ENCODE measurements at places on chromosomes 7 and 10.

- DNase-seq: no peak
These were observed 23.7 kb downstream of the GSDME start for GRCh38 chr7:24733414-24734060.

DNA sequence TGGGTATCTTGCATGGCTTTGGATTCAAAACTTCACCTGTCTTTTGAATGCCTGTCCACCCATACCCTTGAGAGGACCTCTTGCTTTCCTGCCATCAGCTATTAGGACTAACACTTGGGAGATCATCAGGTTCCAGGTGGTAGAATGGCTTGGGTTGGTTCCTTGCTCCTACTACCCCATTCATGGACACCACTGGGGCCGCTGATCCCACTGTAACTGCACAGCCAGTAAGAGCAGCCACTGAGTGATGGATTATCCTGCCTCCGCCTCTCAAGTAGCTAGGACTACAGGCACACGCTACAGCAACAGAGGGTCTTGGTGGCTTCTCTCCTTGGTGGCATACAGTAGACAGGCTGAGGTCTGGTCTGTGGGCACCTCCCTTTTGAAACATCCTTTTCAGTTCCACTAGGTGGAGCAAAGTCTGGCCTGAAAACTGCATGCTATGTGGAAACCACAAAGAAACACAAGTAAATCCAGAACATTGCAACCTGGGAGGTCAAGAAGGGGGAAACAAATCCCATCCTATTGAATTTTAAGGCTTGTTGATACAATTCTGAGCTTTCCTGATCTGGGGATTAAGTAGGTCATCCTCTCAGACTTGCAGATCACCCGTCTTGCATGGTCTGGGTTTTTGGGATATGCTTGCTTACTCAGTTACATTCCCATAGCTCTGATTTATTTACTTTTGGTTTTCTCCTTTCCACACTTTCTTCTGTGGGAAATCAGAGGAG is 9.4 kb downstream of the WBP1L start:
- DNase-seq: no peak

DNA sequence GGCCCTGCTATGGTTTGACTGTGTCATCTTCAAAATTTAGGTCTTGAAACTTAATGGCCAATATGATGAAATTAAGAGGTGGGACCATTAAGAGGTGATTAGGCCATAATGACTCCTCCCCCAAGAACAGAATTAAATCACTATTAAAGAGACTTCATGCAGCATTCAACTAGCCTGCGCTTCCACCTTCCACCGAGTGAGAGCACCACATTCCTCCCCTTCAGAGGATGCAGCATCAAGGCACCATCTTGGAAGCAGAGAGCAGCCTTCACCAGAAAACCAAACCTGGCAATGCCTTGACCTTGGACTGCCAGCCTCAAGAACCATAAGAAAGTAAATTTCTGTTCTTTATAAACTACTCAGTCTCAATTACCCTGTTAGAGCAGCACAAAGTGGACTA is 371.1 kb upstream of the NFE2L3 start:
- DNase-seq: no peak

DNA sequence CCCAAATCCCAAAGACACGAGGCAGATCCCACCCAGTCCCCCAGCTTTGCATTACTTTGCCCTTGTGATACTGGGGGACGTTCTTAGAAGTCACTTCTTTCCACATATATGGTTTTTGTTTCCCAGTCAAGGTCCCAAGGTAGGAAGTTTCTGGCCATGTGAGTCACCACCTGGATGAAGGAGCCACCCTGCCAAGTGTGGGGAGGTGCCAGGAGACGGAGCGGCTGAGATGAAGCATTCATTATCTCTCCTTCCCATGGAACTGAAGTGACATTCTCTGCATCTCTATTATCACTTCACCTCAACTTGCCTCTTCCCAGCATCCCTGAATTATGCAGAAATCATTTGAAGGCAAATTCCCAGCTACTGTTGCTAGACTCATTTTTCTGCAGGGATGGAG is 136.2 kb upstream of the INSYN2A start:
- no peak for DNase-seq

- DNase-seq: no peak
These were observed 176.5 kb upstream of the ADO start for GRCh38 chr10:62627983-62628382.

- peak; percentile 8 for DNase-seq
These were observed 973 bp downstream of the GPR158 start for GRCh38 chr10:25175527-25176420.

- no peak for DNase-seq
These were observed 125.1 kb upstream of the NRP1 start for GRCh38 chr10:33459602-33460001.

DNA sequence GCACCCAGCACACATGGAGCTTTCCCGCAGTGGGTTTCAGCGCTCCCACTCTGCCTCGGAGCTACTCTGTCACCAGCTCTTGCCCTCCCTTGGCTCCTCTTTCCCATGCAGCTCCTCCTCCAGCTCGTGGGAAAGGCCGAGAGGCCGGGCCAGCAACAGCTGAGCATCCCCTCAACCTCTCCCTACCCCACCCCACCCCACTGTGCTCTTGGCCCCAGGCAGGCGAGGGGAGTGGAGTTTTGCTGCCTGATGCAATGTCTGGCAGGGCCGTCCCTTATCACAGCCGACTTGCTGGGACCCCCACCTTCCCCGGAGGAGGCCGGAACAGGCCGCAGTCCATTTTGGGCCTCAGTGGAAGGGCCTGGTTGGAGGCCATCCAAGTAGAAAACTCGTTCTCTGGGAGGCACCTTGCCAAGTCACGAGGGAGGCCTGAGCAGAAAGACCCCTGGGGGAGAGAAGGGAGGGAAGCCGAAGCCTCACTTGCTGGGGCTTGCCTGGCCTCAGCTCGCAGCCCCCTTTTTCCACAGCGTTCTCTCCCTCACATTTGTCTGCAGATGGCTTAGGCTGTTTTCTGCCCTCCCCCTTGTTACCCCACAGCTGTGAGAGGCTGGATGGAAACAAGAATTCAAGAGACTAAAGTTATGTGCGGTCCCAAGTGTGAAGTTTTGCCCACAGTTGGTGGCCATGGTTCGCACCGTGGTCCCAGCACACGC is 35.3 kb downstream of the CHST3 start:
- peak; percentile 57 for DNase-seq

GRCh38 chr7:75623390-75624133 is 115.2 kb downstream of the HIP1 start:
- DNase-seq: no peak

DNA sequence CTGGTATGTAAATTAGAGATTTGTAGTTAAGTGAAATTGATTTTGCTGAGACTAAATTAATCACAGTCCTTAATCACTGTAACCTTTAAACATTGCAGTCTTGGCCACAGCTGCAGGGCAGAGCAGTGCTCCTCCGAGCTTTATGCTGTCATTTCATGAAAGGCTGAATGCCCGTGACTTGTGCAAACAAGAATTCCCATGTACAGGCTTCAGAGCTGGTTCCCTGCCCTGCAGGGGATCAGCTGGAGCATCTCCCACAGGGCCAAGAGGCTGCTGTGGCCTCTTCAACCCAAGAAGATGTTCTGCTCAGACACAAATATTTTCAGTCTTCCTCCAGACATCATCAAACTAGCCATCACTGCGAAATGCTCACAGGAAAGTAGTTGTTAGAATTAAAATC is 419.1 kb downstream of the AUTS2 start:
- no peak for DNase-seq

- no peak for DNase-seq
These were observed 3.5 kb upstream of the ZNF282 start for GRCh38 chr7:149191851-149192250.

DNA sequence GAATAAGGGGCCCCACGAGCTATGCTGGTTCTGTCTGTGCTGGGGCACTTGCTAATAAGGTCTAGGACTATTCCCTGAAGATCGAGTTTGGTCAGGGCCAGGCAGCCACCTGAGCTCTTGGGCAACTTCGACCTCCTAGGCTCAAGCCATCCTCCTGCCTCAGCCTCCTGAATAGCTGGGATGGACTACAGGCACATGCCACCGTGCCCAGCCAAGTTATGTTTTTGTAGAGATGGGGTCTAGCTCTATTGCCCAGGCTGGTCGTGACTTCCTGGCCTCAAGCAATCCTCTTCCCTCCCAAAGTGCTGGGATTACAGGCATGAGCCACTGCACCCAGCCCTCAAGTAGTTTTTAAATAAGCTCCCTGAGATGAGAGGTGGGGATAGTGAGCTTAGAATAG is 2.9 kb downstream of the ZP3 start:
- no peak for DNase-seq

DNA sequence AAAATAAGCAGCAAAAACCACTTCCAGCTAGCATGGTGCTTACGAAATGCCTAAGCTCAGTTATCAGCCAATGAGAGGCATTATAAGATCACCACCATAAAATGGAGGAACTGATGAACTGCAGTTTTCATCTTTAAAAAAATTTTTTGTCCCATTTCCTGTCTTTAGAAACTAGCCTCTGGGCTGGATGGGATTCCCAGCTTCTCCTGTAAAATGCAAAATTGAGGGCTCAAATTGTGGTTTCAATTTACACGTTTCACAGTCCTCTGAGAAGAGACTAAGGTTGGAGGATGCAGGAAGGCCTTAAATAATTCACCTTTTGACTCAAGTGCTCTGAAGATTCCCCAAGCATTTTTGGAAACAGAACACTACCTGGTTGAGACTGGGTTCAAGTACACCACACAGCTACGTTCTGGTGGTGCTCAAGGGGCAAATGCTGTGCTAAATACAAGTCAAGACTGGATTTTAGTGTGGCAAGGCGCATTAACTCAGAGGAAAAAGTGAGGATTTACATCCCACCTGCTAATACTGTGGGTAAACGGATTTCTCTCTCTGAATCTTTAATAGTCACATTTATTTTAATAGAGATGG is 951 bp downstream of the ZNF25 start:
- DNase-seq: no peak

DNA sequence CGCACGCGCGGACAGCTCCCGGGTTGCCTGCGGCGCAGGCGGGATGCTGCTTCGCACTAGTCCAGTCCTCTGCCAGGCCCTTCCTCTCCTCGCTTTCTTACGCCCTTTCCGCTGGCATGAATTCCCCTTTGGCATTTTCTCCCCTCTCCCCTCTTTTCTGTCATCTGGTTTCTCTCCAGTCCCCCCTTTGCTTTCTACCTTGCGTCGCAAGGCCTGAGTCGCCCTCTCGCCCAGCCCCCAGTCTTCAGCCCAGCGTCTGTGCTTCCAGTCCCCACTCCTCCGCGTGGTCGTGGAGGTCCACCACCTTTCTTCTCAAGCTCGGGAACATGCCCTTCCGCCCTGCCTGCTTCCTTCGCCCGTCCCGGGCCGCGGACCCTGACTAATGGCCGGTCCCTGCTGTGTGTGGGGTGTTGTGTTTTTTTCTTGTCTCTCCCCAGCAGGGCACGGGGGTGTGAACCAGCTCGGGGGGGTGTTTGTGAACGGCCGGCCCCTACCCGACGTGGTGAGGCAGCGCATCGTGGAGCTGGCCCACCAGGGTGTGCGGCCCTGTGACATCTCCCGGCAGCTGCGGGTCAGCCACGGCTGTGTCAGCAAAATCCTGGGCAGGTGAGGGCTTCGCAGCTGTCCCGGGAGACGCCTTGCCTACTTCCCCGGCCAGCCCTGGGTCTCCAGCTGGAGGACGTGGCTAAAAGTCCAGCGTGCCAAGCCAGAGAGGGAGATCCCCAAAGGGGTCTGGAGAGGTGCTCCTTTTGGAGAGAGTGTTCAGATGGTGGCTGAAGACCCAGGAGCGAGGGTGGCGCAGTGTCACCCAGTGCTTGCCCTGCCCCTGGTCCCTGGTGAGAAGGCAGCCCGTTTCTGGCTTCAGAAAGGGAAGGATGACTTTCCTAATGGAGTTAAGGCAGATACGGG is 4.2 kb downstream of the PAX2 start:
- DNase-seq: no peak

DNA sequence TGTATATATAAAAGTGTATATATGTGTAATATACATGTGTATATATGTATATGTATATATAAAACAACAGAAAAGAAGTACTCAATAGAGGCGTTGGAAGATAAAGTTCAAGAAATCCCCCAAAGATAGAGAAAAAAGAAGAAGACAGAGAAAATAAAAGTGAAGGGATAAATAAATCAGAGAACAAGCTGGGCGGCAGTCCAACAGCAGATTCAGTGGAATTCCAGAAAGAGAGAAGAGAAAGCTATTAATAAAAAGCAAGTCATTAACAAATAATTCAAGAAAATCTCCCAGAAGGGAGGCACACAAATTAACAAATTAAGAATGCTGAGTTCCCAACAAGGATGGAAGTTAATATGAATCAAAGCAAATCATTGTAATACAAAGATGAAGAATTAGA is 59.3 kb upstream of the RNF148 start:
- DNase-seq: no peak

DNA sequence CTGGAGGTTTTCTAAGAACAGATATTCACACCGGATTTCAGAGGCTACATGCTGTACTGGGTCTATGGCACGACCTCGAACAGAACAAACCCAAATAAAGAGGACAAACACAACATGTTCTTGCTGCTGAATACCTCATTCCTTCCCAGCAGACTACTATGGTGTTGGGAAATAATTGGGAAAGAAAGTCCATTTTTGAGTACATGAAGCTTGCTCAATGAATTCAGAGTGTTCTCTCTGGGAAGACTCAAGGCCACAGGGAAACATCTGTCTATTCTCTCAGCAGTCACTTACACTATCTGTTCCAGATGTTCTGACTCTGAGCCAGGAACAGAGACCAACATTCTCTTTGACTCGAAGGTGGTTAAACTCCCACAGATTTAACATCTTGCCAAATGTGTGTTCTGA is 30.9 kb downstream of the LAMB1 start:
- DNase-seq: no peak

DNA sequence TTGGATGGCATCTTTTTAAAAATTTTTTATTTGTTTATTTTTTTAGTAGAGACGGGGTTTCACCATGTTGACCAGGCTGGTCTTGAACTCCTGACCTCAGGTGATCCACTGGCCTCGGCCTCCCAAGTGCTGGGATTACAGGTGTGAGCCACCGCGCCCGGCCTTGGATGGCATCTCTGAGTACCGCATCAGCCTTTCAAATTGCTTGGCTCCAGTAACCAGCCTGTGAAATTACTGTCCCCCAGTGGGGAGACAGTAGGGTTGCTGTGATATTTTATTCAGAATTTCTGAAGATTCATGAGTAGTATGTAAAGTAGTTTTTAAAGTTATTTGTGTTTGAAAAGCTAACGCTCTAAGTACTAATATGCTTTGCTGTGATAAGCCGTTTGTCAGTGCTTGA is 1.2 kb downstream of the NUB1 start:
- no peak for DNase-seq

GRCh38 chr7:99392659-99393354 is 15.6 kb downstream of the PDAP1 start:
- peak; percentile 87 for DNase-seq

DNA sequence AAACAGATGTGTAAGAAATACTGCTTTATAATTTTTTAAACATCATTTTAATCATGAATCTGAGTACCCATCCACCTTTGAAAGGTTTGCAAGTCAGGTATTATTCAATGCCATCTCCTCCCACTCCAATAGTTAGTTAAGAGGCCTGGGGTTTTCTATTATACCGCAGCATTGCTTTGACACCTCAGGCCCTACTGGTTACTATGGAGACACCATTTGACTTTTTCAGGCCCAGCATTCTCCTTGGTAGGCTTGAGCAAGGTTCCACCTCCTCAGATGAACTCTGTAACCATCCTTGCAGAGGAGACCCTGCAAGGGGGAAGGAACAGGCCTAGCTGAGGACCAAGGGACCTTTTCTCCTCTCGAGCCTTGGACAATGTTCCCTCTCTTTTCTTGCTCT is 326.9 kb upstream of the NPSR1 start:
- no peak for DNase-seq

Measured in NCI-H1105 (cell line).